ENCODE measurements at places on chromosomes 3 and 15.

GRCh38 chr3:195159117-195159813 is 111.7 kb downstream of the XXYLT1 start:
- no peak for DNase-seq

GRCh38 chr3:134093956-134094355 is 64.2 kb upstream of the SLCO2A1 start:
- DNase-seq = no peak

DNA sequence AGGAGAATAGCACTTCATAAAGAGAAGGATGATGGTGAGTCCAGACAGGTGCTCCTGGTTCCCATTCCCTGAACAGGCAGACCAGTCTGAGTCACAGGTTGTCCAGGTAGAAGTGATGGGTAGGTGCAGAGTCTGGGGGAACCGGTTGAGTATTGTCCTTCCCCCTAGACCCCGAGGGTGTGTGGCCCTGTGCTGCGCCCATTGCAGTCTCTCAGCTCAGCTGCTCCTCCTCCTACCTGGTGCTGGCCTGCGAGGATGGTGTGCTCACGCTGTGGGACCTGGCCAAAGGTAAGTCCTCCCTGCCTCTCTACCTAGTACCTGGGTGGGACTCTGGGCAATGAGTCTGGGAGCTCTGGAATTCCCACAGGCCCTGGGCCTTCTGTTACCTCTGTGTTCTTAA is 19.8 kb downstream of the MESP1 start:
- no peak for DNase-seq

GRCh38 chr3:183572935-183573334 is 17.4 kb upstream of the KLHL6 start:
- DNase-seq = no peak

GRCh38 chr3:74357881-74358280 is 256.6 kb downstream of the CNTN3 start:
- no peak for DNase-seq

GRCh38 chr3:14093831-14094230 is 30.8 kb downstream of the CHCHD4 start:
- no peak for DNase-seq

GRCh38 chr15:85704720-85705429 is 89.8 kb downstream of the KLHL25 start:
- no peak for DNase-seq

DNA sequence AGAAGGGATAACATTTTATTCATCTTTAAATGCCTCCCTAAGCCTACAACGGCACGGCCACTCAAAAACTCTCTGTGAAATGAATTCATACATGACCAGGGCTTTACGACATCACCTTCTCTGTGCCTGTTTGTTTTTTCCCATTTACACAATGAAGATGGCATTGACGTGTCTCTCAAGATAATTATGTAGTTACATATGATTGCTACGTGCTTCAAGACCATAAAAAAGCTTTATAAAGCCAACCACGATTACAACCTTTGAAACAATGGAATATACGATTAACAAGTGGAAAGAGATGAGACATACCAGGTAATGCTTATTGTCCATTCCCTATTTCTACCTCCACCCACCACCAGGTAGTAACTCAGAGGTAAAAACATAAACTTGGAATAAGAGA is 168.4 kb downstream of the P3H2 start:
- no peak for DNase-seq

DNA sequence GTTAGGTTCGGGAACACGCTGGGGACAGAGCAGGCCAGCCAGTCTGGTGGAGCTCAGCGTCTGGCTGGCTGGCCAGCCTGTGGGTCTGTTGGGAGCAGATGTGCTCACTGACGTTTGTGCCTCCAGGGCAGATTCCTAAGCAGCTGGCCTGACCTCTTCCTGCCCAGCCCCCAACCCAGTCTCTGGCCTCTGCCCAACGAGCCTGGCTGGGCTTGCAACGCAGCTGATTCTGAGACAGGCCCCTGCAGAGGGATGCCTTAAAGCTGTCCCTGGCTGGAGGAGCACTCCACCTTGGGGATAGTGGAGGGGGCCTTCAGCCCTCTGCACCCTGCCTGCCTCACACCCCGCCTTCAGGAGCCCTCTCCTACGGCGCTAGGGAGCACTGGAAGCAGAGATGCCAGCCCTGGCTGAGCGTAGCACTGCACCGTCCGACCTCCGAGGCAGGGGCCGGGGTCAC is 46.0 kb downstream of the KLF13 start:
- no peak for DNase-seq

DNA sequence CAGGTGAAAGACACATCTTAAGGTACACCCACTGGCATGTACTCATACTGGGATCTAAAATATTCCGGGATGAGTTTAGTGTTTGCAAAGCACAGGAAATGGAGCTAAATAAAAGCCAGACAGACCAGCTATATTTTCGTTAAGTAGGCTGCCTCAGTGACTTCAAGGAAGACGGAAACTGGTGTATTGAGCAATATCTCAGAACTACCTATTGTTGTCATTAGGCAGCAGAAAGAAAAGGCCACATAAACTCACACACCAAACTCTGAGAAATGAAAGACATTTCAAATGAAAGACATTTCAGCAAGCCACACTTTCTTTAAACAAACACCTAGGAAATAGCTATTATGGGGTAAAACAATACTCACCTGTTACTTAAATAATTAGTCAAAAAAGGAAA is 761.7 kb upstream of the SEMA6D start:
- DNase-seq = no peak

GRCh38 chr3:46100812-46101211 is 73.5 kb upstream of the XCR1 start:
- no peak for DNase-seq

DNA sequence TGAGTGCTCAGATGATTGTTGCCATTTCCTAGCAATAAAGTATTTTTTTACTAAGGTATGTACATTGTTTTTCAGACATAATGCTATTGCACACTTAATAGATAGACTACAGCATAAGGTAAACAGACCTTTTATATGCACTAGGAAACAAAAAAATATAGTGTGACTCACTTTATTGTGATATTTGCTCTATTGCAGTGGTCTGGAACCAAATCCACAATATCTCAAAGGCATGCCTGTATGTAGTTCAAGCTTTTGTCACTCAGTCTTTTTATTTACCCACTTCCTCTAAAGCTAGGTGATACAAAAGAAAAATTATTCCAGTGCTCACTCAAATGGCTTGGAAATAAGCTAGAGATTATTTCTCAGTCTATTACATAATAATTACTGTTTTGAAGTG is 209.9 kb upstream of the VEPH1 start:
- DNase-seq = no peak

DNA sequence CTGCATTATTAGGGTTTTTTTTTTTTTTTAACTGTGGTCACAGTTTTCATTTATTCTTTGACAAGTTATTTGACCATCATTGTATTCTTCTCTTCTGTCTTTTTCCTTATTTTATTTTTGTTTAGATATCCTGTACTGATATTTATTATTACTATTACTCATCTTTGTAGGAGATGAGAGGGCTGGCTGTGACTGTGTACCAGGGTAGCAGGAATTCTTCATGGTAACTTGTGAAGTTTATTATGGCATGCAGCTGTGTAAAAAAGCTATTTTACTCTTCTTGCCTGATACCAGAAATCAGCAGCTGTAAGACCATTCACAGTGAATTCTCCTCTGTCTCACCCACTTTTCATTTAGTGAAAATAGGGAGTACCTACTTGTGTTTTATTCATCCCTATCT is 44.5 kb downstream of the ATP6V1A start:
- no peak for DNase-seq

GRCh38 chr15:48978638-48979037 is 14.9 kb upstream of the SHC4 start:
- no peak for DNase-seq

GRCh38 chr15:65867244-65867643 is 2.0 kb upstream of the RAB11A start:
- no peak for DNase-seq

DNA sequence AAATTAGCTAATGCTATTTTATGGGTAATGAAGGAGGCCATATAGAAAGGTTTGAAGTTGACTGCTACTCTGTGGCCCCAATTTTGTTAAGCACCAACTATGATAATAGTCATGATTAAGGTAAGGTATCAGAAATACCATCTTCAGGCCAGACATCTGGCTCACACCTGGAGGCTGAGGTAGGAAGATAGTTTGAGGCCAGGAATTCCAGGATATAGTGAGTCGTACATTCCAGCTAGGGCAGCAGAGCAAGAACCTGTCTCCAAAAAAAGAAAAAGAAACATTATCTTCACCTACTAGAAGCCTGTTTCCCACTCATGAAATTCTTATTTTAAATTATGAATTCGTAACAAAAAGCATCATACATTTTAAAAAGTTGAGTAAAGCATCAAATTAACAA is 64.4 kb downstream of the LRRC28 start:
- no peak for DNase-seq

DNA sequence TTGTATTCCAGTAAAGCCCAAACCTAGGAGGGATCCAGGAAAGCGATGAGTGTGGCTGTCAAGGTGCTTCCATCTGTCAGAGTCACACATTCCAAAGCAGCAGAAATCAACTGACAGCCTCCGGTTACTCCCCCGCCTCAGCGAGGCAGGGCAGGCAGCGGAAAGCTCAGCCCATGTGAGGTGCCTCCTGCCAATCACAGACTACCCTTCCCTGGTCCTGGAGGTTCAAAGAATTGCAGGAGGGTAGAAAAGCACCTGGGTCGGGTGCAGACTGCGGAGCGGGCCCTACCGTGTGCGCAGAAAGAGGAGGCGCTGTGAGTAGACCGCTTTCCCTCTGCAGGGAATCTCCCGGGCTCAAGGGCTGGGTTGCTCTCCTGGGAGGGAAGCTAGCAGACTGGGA is at the start of gene UPK1B:
TSS of gene UPK1B (plus strand) at position 274 of the 400 bp plus-strand sequence. CDS start 13,144 bp downstream, outside the sequence.
- DNase-seq = no peak

GRCh38 chr3:197926418-197926817 is 23.6 kb upstream of the RPL35A start:
- DNase-seq = no peak

DNA sequence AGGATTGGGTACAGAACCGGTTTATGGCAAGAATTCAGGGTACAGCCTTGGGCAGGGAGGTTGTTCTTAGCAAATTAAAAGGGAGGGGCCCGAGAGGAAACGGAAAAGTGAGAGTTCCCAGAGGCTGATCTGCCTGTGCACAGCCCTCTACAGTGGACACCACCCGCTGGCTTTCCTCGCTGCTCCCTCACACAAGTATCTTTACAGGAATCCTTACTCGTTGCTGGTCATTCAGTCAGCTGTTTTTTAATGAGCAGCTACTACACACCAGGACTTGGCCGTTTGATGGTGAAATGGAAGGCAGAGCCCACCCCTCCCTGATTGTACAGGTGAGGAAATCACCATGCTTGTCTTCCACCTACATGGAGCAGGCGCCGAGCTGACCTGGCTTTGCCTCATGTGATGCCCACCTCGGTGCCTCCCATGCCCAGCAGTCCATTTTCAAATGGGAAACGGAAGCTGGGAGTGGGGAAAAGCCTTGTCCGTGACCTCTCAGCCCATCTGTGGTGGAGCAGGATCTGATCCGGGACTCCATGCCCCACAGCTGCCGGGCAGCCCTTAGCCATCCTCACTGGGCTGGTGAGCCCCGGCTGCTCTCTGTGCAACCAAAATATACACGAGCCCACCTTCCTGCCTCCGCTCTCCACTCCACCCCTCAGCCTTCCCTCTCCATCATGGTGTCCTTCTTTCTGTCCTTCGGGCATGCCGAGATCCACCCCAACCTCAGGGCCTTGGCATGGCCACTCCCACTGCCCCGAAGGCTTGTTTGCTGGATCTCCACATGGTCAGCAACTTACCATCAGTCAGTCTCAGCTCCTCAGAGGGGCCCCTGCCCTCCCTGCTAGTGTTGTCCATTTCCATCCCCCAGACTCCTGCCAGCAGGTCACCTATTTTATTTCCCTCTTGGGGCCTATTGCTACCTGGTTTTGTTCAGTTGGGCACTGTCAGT is 33.3 kb upstream of the FGD5 start:
- no peak for DNase-seq

DNA sequence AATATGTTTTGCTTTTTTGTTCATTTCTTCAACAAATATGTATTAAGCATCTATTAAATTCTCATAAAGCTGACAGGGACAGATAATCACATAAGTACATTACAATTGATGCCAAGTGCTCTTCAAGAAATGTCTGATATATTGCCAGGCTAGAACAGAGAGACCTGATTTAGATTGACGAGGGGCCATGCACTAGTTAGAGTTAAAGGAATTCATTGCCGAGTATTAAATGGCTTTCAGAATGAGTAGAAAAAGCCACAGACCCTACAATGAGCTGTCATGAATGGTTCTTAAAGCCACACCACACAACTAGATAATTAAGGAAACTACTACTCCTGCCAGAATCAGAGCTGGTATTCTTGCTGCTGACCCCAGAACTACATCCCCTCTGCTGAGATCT is 250.2 kb upstream of the MME start:
- DNase-seq = no peak

GRCh38 chr3:129245141-129245540 is 4.3 kb upstream of the COPG1 start:
- DNase-seq = no peak

DNA sequence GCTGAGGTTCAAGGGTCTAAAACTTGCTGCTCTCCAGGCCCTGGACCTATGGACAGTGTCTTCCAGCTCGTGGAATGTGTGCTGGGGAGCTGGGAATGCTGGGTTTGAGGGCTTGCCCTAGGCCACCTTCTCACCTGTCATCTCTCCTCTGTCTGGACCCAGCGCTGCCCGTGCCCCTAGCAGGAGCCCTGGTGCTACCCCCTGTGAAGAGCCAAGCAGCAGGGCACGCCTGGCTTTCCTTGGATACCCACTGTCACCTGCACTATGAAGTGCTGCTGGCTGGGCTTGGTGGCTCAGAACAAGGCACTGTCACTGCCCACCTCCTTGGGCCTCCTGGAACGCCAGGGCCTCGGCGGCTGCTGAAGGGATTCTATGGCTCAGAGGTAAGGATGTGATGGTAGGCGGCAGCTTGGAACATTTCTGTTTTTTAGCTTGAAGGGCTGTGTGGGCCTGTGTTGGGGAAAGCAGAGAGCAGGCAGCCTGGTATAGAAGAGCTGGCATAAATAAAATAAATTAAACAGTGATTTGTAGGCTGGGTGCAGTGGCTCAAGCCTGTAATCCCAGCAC is 5.1 kb downstream of the CHRD start:
- DNase-seq = no peak

DNA sequence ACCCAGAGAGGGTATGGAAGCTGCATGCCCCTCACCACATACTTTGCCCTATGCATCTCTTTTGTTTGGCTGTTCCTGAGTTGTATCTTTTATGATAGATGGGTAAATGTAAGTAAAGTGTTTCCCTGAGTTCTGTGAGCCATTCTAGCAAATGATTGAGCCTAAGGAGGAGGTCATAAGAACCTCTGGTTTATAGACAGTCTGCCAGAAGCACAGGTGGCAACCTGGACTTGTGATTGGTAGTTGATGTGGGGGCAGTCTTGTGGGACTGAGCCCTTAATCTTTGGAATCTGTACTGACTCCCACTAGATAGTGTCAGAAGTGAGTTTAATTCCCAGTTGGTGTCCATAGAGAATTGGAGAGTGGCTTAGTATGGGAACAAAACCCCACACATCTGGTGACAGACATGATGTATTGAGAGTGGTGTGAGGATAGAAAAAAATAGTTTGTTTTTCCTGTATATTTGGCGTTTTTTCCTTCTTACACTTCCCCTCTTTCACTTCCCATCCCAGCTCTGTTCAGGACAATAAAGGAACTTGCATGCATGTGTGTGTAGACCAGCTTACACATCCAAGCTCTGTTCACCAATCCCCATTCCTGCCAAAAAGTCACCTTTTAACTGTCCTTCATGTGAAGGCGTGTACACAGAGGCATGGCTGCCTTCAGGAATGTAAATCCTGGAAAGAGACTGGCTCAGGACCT is 38.1 kb upstream of the SPPL2A start:
- DNase-seq = no peak

GRCh38 chr15:47500842-47501241 is 216.5 kb upstream of the SEMA6D start:
- no peak for DNase-seq

GRCh38 chr3:55477306-55478303 is 9.5 kb downstream of the WNT5A start:
- no peak for DNase-seq
